ENCODE measurements at places on chromosomes 5 and 9.

DNA sequence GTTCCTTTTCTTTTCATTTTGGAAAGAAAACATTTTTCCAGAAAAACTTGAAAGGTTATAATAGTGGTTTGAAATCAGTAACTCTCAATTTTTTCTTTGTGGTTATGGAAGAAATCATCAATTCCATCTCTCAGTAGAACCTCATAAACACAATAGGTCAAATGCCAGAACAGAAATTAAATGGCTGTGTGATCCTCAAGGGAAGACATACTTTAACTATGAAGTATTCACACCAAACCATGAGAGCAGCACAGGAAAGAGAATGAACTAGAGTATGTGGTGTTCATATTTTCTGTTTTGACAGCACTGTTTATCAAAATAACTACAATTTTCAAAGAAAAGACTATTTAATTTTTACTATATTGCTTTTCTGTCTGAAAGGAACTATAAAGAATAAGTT is 29.7 kb upstream of the EFNA5 start:
- no peak for DNase-seq

GRCh38 chr5:82684165-82684564 is 393.0 kb downstream of the TMEM167A start:
- no peak for DNase-seq

DNA sequence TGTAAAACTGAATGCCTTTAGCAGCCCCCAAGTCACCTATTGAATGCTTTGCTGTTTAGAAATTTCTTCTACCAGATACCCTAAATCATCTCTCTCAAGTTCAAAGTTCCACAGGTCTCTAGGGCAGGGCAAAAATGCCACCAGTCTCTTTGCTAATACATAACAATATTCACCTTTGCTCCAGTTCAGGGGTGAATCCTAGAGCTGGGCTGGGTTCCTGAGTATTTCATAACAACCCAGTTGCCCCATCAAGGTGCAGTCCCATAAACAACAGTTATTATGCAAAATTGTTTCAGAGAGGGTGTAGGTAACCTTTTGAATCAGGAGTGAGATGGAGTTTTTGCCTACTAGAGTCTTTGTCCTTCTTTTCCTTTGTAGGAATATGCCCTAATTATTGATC is 19.0 kb upstream of the C1QTNF3 start:
- DNase-seq = no peak

DNA sequence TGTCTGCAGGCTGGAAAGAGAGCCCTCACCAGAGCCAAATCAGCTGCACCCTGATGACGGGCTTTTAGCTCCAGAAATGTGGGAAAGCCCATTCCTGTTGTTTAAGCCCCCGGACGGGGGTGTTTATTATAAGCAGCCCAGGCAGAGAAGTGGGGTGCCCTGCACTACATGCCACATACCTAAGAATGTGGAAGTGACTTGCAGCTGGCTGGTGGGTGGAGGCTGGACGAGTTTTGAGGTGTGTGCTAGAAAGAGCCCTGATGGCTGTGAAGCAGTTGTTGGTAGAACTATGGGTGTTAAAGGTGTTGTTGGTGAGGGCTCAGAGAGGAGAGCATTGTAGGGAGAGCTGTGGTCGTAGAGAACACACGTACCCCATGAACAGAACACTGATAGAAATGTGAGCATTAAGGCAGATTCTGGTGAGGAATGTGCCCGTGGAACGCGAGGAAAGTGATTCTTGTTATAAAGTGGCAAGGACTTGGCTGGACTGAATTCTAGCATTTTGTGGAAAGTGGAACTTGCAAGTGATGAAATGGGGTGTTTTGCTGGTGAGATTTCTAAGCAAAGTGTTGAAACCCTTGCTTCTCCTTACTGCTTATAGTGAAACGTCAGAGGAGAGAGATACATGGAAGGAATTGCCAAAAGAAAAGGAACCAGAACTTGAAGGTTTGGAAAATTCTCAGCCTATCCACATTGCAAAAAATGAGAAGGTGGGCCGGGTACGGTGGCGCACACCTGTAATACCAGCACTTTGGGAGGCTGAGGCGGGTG is 38.9 kb downstream of the AHRR start:
- DNase-seq = no peak

- DNase-seq = no peak
Measured at GRCh38 chr9:36864491-36865410, 169.3 kb downstream of the PAX5 start.

DNA sequence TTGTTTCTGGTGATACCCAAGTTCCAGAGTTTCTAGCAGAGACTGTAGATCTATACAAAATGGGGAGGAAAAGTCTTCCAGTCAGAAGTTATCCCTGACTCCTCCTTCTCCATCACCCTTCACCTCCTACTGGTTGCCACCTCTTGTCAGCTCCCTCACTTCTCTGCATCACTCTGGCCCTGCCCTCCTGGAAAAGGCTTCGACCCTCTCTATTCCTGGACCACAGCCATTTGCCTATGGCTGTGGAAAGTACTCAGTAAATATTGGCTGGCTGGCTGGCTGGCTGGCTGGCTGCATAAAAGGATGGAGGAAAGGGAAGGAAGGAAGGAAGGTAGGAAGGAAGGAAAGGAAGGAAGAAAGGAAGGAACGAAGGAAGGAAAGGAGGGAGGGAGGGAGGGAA is 32.7 kb upstream of the ABCA1 start:
- no peak for DNase-seq

GRCh38 chr9:36100532-36100931 is 36.0 kb upstream of the GLIPR2 start:
- no peak for DNase-seq

DNA sequence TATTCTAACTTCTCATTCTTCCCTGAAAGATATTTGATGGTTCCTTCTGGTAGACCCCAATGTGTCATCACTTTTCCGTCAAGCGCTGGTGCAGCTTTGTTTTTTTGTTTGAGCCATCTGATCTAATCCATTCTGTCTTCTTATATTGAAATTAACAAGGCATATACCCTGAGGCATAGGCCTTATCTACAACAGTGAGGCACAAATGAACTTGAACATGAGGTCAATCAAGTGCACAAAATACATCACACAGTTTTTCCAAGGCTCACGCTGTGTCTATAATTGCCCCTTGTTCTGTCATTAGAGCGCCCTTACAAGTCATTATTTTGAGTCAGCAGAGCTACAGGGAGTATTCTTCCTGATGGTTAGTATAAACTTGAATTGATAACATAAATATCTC is 406.6 kb downstream of the MAT2B start:
- no peak for DNase-seq

- no peak for DNase-seq
Measured at GRCh38 chr5:115542086-115542485, 2.5 kb downstream of the FEM1C start.

GRCh38 chr9:107999011-107999410 is 509.4 kb upstream of the KLF4 start:
- no peak for DNase-seq

- DNase-seq = no peak
Measured at GRCh38 chr9:126485662-126486061, 128.1 kb upstream of the LMX1B start.

GRCh38 chr9:79213417-79214125 is 358.2 kb upstream of the TLE4 start:
- no peak for DNase-seq

GRCh38 chr5:32419791-32420190 is 24.7 kb downstream of the ZFR start:
- no peak for DNase-seq

GRCh38 chr5:84281383-84281782 is 103.3 kb downstream of the EDIL3 start:
- DNase-seq = no peak

DNA sequence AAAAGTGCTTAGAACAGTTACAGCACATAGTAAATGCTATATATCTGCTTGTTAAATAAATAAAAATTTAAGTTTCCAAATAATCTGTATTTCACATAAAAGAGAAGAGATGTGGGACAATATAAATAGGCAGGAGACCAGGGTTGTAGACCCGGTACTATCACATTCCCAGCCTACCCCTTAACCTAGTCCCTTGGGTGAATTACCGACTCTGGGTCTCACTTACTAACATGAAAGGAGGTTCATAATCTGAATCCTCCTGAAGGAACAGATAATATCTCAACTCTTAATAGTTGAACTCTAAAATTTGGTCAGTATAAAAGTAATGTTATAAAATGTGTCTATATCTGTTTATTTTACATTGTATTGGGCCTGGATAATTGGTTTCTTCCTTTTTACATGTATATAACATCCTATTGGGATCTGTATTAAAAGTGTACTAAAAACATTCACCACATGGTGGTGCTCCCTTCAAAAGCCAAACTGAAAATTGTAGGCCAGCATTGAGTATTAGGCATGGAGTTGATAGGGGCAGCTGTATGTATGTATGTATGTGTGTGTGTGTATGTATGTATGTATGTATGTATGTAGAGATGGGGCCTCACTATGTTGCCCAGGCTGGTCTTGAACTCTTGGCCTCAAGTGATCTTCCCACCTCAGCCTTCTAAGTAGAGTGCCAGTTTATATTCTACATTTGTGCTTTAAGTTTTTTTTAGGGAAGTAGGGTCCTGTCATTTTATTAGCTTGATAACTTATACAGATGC is 64.2 kb upstream of the ABL1 start:
- no peak for DNase-seq

GRCh38 chr5:160363660-160364395 is 6.6 kb downstream of the C1QTNF2 start:
- DNase-seq = no peak

DNA sequence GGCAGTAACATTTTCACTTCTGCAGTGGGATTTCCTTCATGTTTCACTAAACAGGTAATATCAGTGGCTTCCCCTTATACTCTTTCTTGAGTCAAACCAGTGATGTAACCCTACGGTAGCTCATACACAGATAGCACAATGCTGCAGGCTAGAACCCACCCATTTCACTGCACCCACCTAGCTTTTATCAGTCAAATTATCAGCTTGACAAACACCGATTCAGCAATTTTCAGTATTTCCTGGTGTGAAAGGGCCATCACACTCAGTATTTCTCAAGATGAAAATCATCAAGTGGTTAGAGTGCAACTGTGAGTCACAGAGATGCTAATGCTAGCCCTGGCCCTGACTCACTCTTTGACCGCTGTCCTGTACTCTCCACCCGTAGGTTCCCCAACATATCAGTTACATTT is 242.3 kb upstream of the PTGER4 start:
- DNase-seq = peak; percentile 42

DNA sequence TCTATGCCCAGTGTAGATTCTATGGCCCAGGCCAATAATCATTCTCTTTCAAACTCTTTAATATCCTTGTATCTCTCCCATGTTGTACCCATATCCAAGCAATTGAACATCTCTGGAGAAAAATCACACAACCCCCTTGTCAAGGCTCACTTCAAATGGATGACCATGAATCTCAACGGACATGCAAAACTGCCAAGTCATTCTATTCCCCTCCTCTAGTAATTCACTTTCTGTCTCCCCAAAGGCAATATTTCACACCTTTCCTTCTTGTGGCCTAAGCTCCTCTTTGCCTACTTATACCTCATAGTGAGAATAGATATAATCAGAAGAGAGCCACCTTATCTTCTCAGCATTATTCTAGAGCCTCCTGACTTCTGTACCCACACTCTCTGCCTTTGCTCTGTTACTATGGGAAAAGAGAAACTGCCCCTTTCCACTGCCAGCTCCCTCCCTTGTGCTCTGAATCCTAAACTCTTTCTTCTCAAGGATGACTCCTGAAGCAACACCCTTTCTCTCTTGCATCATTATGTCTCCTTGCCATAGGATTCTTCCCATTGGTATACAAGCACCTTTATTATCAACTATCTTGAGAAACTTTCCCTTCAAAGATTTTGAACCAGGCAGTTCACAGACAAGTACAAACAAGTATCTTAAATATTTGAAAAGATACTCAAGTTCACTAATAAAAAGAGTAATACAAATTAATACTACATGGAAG is 66.1 kb downstream of the RPS23 start:
- DNase-seq = no peak

GRCh38 chr5:123865641-123866040 is 353.7 kb downstream of the CSNK1G3 start:
- DNase-seq = no peak

- DNase-seq = no peak
Measured at GRCh38 chr5:172642486-172642885, 1.4 kb downstream of the NEURL1B start.

DNA sequence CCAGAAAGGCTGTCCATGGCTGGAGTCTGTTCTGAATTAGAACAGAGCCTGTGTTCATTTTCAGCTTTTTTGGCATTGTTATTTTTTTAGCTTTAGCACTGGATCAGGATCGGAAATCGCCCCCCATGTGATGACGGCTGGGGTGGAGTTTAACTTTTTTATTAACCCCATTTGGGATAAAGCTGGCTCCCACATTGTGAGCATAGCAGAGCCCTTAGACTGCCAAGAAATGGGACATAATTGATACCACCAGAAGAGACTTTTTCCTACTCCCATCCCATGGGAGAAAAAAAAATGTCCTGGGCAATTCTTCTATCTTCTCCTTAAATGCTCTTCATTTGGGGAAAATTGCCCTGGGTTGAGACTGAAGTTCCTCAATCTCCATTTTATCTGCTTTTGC is 52.4 kb downstream of the SLIT3 start:
- no peak for DNase-seq

DNA sequence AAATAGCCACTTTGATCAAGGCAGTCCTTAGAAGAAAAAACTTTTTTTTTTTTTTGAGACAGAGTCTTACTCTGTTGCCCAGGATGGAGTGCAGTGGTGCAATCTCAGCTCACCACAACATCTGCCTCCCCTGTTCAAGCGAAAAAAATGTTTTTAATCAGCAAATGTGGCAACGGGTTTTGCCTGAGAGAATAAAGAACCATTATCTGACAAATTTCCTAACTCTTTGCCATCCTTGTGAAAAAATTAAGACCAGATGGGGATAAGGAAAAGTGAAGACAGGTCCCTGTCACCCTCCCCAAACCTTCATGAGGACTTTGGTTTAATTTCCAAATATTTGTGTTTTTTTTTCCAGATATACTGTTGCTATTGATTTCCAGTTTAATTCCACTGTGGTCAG is 107.3 kb upstream of the SPOCK1 start:
- DNase-seq = no peak

DNA sequence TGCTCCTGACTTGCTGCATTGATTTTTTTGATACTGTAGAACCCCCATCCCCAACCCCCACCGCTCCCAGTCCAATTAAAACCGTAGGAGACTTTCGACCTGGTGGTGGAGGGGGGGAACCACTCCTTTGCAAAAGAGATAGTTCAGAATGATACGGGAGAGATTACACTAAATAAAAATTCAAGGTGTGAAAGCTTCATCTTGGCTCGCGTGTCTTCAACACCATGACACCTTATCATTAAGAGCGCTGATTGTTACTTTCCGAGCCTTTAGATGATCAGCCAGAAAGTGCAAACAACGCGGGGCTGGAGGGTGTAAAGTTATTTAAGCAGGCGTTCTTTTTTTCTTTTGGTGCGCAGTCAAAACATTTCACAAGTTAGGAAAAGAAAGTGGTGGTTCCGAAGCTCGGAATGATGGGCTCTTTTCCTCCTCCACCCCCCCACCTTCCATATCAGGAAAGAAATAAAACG is 1.3 kb upstream of the ZNF462 start:
- no peak for DNase-seq

GRCh38 chr5:158720281-158720680 is 379.4 kb downstream of the EBF1 start:
- DNase-seq = no peak

Measured in stimulated activated CD8-positive, alpha-beta memory T cell treated with anti-CD3 and anti-CD28 coated beads, Interleukin-15, amount 100 ng/mL, for 4 hours (primary cell).